HCT116 (cell line): ENCODE measurements at places on chromosomes 3 and 15. TPM values are rescaled to one million over a fixed set of nuclear protein-coding genes. Genes with fewer than 3 reads are reported as not detected.

The GOLGA6L7 gene
- not detected for total RNA-seq

The PIGB gene
- total RNA-seq: 15.1 TPM

The SLC38A3 gene
- 3.1 TPM for total RNA-seq

The TPM1 gene
- 22.5 TPM for total RNA-seq

The SCAMP5 gene
- 6.2 TPM for total RNA-seq

The SLC22A14 gene
- total RNA-seq: 0.22 TPM

GRCh38 chr15:87556886-87557285 is 699.7 kb downstream of the NTRK3 start:
- no peak for DNase-seq

DNA sequence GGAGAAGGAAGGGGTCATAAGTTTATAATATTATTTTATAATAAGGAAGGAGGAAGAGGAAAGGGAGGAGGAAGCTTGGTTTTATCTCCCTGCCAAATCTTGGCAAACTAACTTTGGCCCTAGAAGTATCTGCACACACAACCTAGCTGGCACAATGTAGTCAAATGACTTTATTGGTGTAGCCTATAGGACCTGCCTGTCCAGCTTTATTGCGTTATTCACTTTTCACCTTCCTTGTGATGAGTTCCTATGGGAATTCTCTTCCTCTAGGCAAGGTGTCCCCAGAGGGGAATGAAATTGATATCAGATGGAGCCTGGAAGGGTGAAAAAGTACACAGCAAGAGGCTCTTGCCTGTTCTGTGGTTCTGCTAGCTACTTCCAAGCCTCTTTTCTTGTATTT is 111.2 kb upstream of the SLC25A36 start:
- DNase-seq: no peak

DNA sequence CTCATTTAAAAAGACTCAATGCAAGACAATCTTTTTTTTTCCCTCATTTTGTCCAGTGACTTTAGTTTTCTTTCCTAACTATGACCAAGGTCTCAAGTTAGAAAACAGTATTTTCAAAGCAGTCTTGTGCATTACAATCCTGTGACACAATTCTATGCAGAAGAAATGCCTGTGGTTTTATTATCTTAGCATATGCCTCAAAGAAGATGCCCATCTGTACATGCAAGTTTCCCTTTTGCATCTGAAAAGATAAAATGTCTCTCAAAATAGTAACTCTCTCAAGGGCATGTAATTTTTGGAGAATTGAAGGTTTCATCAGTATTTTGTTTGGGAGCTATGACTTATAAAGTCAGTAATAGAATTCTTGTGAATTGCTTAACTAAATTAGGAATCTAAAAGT is 292.0 kb upstream of the SUCLG2 start:
- no peak for DNase-seq

DNA sequence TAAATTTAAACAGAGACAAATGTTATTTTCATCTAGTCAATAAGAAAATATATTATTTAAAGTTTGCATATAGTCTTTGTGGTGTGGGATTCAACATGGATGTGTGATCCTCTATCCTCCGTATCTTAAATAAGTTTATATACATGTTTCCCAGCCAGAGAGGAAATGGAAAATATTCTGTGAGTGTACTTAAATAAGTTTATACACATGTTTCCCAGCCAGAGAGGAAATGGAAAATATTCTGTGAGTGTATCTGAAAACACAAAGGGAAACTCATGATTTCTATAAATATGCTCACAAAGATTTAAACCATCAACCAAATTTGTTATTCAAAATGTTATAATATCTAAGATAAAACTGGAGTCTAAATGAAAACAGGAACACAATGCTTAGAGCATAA is 110.0 kb upstream of the MELTF start:
- no peak for DNase-seq

DNA sequence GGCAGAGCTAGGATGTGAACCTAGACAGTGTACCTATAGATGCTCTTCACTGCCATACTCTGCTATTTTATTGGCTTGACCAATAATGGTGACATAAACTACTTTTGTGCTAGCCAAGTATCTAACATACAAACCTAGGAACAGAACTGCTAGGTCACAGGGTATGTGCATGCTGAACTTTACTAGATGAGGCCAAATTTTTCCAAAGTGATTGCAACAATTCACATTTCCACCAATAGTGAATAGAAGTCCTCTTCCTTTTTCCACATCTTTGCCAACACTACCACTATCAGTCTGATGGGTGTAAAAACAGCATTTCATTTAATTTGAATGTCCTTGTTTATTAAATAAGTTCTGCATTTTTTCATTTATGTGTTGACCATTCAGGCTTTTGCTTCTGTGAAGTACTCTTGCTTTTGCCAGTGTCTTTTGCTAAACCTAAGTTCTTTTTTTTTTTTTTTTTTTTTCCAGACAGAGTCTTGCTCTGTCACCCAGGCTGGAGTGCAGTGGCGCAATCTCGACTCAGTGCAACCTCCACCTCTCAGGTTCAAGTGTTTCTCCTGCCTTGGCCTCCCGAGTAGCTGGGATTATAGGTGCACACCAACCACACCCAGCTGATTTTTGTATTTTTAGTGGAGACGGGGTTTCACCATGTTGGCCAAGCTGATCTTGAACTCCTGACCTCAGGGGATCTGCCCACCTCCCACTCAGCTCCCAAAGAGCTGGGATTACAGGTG is 54.1 kb downstream of the DCAF1 start:
- DNase-seq: no peak

DNA sequence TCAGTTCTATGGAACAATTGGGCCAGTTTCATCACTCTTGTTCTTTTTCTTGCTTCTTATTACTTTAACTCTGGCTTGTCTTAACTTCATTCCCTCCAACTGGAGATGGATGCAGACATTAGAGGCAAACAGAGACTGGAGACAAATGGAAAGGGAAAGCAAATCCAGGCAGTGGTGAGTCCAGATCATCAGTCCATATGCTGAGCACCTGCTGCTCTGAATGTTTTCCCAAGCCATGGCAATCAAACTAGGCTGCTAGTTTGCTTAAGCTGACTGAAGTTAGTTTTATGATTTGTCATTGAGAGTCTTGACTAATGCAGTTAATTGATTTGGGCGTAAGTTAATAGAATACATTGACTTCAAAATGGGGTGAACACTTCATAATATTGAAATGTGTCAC is 41.0 kb upstream of the TBC1D5 start:
- DNase-seq: no peak

GRCh38 chr3:143567823-143568222 is 280.4 kb downstream of the SLC9A9 start:
- DNase-seq: no peak

- no peak for DNase-seq
Measured at GRCh38 chr3:161354554-161354953, 16.8 kb downstream of the SPTSSB start.

GRCh38 chr15:40464595-40465185 is 6.1 kb upstream of the CHST14 start:
- DNase-seq: no peak
